ENCODE measurements at places on chromosomes 5 and 9.
A peak's percentile ranks its signal among the peaks of the same experiment; 100 is the strongest.

DNA sequence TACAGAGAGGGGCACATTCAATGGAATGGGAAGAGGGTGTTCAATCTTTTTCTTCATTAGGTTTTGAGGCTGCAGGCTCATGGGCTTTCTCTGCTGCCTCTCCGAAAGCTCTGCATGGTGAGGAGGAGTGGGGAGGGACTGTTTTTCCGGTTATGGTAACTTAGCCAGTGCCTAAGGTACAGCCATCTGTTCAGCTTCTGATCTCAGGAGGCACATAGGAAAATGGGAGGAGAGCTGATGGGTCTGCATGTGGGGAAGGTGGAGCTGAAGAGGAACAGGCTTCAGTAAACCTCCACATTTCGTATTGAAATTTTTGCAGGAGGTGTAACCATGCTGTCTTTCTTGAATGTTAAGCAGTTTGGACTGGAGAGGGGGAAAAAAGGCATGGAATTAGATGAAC, 1020.4 kb upstream of the WWC1 start:
- no peak for DNase-seq

GRCh38 chr5:109455598-109456096, 45.9 kb upstream of the PJA2 start:
- DNase-seq = peak; percentile 69

- DNase-seq = no peak
Measured at GRCh38 chr9:113597390-113598241, 134.1 kb downstream of the RGS3 start.

GRCh38 chr5:135609981-135610380, 31.2 kb upstream of the CXCL14 start:
- DNase-seq = no peak

DNA sequence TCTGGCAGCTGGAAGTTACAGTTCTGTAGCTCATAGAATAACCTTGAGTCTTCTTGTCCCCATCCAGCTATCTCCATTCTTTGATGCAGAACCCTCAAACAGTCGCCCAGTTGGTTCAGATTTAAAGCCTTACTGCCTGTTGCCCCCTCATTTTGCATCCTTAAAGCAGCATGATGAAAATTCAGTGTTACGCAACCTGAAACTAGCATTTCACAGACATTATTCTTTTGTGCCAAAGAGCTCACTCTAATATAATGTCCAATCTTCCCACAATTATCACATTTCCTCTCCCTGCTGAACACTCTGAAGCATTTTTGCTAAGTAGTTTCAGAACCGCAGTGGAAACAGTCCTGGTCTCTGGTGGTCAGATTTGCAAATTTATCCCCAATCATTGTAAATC, 318.0 kb downstream of the PSAT1 start:
- no peak for DNase-seq

DNA sequence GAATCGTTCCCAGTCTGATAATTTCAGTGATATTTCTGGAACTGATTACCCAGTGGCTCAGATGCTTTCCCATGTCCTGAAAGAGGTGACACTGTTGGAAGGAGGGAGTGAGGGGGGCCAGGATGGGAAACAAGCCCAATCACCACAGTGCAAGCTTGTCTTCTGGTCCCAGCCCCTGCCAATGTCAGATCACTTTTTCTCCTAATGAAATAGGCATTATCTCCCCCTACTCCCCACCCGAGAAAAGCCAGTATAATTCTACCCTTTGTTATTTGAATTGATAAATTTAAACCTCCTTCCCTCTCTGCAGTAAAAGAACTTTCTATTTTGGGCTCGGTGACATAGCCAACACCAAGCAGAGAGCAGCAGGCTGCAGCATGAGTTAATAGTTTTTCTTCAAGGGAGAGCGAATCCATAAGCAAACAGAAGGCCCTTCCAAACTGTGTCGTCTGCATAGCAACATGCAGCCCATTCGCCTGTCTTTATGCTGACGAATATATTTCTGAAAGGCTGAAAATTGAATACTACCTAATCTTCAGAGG, 14.6 kb upstream of the PPP2CA start:
- DNase-seq = no peak

DNA sequence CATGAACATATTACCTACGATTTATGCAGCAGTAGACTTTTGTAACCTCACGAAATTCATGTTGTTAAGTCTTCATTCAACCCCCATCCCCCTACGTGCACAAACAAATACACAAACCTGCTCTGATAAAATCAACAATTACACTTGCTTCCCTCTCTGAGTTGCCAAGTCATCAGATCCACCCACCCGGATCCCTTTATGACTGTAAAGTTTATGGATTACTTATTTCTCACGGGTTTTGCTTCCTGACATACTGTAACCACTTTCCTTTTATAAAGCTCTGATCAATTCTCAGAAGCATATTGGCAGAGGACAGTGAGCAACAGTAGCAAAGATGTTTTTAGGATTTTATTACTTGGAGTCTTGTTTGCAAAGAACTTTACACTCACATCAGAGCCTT, 70.5 kb downstream of the MLLT3 start:
- DNase-seq = no peak
